Hepatic stellate cell (primary cell): ENCODE measurements at places on chromosomes 11 and 22.

- no peak for DNase-seq
These were observed 23.3 kb downstream of the ARL14EP start for GRCh38 chr11:30346068-30346688.

GRCh38 chr22:24424001-24424900 is 3.1 kb upstream of the ADORA2A start:
- no peak for DNase-seq

DNA sequence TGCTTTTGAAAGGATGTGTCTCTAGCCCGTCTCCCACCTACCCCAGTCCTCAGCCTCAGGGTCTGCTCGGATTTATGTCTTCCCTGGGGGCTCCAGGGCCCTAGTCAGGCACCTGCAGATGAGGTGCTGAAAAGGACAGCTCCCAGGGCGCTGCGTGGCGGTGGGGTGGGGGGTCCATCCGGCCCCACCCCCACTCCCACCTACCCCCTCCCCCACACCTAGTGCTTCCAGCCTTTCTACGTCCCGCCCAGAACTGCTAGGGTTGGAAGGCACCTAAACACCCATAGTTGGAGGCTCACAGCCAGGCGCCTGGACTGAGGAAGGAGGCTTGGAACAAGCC is 1.4 kb upstream of the ROBO3 start:
- no peak for DNase-seq

- DNase-seq: no peak
These were observed 16.9 kb downstream of the RTCB start for GRCh38 chr22:32395107-32395506.

- no peak for DNase-seq
These were observed 19.1 kb downstream of the ST14 start for GRCh38 chr11:130178441-130179339.

- DNase-seq: peak; percentile 43
These were observed 40.0 kb downstream of the COMMD9 start for GRCh38 chr11:36249246-36249645.
